ENCODE measurements at places on chromosomes 7 and 10.

DNA sequence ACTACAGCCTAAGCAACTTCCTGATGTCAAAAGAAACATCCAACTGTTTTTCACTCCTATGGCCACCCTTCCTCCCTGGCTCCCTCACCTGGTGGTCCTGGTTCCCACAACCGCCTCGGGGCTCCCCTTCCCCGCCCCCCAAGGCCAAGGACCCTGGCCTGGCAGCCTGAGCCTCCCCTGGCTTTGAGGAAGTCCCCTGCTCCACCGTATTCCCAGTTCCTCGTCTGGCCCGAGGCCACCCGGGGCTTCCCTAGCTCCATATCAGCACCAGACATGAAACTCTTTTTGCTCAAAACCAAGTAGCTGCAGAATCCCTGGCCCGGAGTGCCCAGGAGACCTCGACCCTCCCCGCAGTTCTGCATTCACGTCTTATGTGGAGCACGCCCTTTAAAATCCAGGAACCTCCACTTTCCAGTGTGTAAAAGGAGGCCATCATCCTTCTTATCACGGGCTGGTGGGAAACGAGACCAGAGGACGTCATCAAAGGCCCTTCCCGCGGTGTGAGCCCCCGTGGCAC, 82.9 kb downstream of the PRKAG2 start:
- no peak for DNase-seq

DNA sequence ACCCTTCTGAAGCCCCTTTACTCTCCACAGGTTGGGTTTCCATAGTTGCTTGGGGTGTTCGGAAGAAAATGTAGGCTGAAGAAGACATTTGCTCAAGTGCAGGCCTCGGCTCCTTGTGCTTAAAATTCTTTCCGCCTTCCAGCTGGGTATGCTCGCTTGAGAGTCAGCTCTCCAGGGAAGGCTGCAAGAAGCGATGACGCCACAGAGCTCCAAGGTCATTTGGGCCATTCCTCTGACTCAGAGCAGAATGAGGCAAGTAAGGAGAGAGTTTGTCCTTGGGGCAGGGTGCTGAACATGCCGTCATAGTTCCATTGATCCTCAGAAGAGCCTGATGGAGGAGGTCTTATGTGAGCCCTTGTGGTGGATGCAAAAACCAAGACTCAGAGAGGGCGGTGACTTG, 27.4 kb upstream of the HSPA12A start:
- no peak for DNase-seq

DNA sequence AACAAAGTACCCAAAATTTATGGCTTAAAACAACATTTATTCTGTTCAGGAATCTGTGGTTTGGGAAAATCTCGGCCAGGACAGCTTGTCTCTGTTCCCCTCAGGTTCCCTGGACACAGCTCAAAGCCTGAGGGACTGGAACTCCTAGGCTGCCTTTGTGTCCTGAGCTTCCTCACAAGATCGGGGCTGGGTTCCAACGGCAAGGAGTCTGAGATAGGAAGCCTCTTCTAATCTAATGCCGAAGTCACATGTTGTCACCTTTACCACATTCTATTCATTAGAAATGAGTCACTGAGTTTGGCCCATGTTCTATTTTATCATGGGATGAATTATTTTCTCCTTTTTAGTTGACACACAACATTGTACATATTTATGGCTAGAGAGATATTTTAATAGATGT, 80.5 kb downstream of the ANKRD26 start:
- no peak for DNase-seq

DNA sequence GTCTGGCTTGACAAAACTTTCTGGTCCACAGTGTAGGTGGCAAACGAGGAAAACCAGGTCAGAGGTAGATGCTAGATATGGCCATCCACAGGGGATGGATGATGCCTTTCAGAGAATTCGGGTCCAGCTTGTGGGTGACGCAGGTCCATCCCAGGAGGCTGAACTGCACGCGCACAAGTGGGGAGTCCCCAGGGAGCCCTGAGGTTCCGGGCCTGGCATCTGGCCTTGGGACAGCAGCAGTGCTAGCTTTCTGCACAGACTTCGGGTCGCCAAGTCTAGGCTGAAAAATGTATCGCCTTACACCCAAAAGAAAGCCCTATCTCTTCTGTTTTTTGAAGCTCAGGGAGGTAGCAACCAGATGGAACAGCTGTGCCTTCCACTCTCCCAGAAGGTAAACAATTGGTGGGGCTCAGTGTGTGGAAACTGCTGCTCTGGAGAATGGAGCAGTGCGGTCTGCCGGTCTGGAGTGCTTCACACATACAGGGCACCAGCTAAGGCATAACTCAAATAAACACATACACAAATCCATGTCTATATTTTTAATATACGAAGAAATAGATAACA, 119.3 kb upstream of the ACBD5 start:
- no peak for DNase-seq

GRCh38 chr7:50956522-50957155, 173.9 kb upstream of the GRB10 start:
- DNase-seq, result no peak

DNA sequence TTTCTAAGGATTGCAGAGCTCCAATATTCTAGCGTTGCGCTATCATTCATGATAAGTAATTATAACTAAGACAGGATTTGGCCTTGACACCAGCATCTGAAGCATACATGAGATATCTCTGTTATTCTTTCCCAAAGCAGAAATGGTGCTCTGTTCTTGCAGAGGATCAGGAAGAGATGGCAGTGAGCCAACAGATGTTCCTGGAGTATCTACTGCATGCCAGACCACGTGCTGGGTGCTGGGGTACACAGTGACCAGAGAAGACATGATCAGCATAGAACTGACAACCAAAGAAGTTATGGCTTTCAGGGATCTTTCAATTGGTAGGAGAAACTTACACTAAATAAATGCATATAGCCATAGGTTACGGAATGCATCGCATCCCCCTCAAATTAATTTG, 63.7 kb upstream of the PLXNA4 start:
- no peak for DNase-seq

DNA sequence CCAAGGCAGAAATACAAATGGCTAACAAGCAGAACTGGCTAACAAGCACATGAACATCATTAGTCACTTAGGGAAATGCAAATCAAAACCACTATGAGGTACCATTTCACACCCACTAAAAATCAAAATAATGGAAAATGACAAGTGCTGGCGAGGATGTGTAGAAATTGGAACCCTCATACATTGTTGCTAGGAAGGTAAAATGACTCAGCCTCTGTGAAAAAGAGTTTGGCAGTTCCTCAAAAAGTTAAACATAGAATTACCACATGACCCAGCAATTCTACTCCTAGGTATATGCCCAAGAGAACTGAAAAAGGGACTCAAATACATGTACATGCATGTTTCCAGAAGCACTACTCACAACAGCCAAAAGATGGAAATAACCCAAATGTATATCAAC, 52.8 kb upstream of the ANAPC16 start:
- no peak for DNase-seq

GRCh38 chr10:121838149-121838548, 89.7 kb downstream of the ATE1 start:
- DNase-seq, result no peak

DNA sequence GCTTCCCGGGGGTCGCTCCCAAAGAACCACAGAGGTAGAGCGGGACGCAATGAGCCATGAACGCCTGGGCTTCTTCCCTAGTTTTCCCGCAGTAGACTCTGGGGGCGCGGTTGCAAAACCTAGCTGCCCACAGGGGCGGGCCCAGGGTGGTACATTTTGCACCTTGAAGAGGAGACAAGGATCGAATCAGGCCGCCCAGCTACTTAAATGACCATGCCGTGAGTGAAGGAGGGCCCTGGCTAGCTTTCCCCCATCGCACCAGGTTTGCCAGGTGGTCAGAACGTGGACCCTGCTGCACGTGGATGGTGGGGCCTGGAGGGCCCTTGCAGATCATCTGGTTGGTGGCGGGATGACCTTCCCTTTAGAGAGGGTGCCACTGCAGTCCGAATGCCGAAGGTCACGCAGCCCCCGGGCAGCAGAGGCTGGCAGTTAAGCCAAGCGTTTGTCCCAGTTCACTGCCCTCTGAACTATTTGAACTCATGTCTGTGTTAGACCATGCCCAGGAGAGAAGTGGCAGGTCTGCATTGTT, 604 bp upstream of the SHTN1 start:
- DNase-seq, result no peak

- DNase-seq, result no peak
Measured at GRCh38 chr7:106952001-106952657, 87.0 kb downstream of the PIK3CG start.

DNA sequence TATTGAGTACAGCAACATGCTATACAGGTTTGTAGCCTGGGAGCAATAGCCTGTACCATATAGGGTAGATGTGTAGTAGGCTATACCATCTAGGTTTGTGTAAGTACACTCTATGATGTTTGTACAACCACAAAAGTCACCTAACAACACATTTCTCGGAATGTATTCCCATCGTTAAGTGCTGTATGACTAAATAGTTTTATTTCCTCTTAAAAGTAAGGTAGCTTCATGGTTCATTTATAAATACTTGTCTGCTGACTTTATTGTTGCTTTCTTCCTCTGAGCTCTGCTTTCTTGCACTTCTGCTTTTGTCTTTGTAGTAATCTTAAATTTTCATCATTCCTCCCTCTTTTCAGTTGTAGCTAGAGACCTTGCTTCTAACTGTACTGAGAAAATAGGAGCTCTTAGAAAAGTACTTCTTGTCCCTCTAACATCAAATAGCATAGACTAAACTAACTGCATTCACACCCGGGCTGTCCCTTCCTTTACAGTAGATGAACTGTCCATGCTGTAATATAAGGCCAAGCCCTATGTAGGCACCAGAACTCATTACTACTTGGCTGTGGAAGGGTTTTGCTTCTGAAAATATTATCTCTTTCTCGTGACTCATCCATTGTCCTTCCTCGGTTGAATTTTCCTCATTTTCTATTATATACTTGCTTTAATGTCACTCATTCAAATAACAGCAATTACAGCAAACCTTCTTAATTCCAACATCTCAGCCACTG, 55.4 kb upstream of the FAM3C start:
- no peak for DNase-seq

- no peak for DNase-seq
Measured at GRCh38 chr10:114933588-114933987, 4.4 kb upstream of the TRUB1 start.

DNA sequence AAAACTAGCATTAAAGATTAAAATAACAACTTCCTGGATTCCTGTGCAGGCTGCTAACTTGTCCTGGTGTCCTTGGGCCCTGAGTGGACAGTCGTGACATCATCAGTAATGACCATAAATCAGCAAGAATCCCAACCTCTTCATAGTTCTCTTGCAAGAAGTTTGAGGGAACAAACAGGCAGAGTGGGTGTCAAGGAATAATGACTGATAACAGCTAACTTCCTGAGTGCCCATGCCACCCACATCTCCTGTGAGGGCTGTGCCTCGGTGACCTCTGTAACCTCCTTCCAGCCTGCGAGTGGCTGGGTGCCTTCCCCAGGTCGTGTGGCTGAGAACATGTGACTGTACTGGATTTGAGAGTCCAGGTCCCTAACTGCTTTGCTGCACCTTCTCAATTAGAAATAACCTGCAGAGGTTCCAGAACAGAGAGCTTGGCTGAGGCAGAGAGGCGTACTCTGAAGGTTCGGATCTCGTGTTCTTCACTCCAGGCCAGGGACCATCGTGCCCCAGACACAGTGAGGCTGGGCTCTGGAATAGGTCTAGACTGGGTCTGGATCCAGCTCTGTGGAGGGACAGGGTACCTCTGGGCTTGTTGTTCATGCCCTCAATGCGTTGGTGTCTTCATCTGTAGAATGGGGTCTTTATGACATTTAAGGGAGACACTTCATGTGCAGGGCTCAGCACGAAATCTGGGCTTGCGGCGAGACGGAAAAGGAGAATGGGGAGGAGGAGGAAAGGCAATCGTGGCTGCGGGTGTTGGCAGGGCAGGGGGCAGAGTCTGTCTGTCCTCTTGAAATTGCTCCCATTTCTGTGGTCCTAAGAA, 313.1 kb upstream of the ZNF32 start:
- no peak for DNase-seq

DNA sequence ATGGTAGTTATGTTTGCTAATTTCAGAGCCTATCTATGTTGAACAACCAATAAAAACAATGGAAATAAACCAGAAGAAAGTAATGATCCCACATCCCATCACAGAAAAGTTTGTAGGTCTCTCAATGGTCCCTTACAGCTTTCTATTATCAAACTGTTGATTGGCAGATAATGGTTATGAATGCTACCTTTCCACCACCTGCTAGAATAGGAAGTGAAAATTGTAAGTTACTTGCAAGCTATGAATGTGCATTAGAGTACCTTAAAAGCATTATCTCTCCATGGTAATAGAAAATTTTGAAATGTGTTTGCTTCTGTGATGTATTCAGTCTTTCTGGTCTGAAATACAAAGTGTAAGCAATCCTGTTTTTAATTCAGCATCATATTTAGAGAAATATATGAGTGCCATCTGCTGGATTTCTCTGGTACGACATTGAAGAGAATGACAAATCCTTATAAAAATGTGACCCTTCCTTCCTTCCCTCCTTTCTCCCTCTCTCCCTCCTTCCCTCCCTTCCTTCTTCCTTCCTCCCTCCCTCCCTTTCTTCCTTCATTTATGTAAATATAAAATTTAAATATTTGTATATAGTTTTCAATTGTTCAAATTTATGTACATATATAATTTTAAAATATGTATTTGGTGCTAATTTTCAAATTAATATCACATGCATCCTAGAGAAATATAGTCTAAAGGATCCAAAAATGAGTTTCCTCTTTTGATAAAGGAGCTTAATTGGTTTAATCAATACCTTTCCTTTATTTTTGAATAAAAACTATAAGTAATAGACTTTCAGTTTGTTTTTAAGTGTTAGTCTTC, 41.4 kb upstream of the PNLIPRP3 start:
- DNase-seq, result no peak

DNA sequence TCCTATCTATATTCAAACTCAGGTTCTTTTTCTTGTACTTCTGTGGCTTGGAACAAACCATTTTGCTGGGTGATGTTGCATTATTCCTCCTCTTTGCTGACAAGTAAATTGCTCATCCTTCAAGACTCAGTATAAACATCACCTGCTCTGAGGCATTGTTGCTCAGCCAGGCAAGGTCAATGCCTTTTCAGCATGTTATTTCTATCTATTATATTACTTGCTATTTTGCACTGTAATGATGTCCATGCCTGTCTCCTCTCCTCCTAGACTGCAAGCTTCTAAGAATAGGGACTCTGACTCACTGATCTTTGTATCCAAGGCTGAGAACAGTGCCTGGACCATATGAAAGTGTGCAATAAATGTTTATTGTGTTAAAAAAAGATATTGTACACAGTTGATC, 293.8 kb downstream of the RNLS start:
- DNase-seq, result no peak

GRCh38 chr7:151868396-151869108, 8.4 kb downstream of the PRKAG2 start:
- no peak for DNase-seq

DNA sequence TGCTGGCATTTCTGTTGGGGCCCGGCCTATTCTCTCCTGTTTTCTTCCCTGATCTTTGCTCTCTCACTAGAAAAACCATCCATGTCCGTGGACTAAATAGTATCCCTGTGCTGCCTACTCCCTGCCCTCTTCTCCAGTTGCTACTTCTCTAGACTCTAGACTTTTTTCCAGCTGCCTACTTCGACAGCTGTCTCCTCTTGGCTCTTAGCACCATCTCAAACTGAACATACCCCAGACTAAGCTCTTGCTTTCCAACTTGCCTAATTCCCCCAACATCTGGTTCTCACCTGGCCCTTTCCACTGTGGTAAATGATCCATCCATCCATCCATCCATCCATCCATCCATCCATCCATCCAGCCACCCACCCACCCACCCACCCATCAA, 19.5 kb downstream of the ADCYAP1R1 start:
- DNase-seq, result no peak

GRCh38 chr10:11345224-11346054, 266.0 kb downstream of the USP6NL start:
- no peak for DNase-seq
